ENCODE measurements at places on chromosomes 4 and X. TPM values are rescaled to one million over a fixed set of nuclear protein-coding genes. Genes with fewer than 3 reads are reported as not detected.

DNA sequence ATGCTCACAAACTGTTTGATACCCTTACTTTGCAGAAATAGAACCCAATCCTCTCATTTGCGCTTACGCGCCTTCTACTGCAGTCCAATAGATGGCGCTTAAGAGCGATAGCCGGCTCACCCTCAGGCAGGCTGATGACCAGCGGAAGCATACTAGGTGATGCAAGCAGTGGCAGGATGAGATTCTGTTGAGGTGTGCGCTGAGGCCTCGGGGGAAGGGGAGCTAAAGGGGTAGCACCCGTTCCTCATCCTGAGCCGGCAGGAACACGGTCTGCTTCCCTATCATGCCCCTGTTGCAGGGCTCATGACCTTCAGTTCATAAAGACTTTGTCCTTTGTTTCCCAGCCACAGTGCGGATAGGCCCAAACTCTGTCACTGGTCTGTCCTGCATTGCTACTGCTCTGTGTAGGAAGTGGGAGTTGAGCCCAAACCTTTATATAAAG lies 628.9 kb downstream of the TLL1 start:
- H3K4me1 ChIP-seq: no peaks in the 10 kb centered on the region
- H3K27me3 ChIP-seq: no peaks in the 10 kb centered on the region
- no peaks in the 10 kb centered on the region for H3K36me3 ChIP-seq
- DNase-seq: peak; percentile 29

DNA sequence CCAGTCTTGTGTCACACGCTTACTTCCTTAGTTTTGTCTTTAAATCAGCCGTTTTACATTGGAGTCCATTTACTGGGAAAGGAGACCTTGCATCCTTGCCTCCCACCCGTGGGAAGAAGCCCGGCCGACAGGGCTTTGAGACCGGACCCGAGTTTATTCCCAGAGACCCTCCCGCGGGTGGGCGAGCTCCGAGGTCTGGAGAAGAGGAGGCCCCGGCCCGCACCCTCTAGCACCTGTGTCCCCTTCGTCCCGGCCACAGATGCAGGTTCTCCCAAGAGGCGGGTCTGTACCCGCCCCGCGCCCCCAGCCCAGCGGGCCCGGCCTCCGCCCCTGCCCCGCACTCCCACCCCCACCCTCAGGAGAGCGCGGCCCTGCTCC lies 3.8 kb upstream of the SLC26A1 start:
- H3K36me3 ChIP-seq: no peaks in the 10 kb centered on the region
- no peak overlapping the region for H3K27ac ChIP-seq
- no peak for DNase-seq
- peaks cover 11% of the 10 kb centered on the region for H3K27me3 ChIP-seq
- H3K4me1 ChIP-seq: peaks cover 12% of the 10 kb centered on the region
- H3K4me3 ChIP-seq: no peak overlapping the region

Gene HPSE
- 6.6 TPM for total RNA-seq

DNA sequence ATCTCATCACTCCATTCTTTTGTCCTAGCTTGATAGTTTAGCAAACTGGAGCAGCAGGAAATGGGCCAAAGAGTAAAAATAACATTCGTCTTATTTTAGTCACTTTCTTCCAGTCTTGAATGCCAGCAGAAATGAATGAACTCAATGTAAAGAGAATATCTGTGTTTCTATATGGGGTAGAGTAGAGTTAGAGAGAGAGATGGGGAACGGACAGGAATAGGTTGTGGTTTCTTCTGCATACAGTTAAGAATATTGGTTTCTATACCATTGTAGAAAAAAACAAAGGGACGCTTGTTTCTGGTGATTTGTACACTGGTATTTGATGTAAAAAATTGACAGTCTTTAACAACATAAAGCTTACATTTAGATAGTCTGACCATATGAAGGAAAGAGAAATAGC lies 8.9 kb downstream of the GPR174 start:
- no peaks in the 10 kb centered on the region for H3K36me3 ChIP-seq
- no peak overlapping the region for H3K4me3 ChIP-seq
- no peak overlapping the region for H3K27ac ChIP-seq

DNA sequence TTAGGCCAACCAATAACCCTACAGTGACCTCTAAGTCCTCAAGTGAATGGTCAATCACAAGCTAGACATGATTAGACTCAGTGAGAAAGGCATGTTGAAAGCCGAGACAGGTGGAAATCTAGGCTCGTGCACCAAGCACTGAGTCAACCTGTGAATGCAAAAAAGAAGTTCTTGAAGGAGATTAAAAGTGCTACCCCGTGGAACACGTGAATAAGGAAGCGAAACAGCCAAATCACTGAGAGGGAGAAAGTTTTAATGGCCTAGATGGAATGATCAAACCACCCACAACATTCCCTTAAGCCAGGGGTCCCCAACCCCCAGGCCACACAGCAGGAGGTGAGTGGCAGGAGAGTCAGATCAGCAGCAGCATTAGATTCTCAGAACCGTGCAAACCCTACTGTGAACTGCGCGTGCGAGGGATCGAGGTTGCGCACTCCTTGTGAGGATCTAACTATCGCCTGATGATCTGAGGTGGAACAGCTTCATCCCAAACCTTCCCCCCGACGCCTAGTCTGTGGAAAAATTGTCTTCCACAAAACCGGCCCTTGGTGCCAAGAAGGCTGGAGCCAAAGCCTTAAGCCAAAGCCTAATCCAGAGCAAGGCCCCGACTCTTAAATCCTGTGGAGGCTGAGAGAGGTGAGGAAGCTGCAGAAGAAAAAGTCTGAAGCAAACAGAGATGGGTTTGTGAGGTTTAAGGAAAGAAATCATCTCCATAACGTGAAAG lies 19.5 kb upstream of the PDE6B start:
- H3K4me3 ChIP-seq: no peak overlapping the region
- no peak overlapping the region for H3K27ac ChIP-seq
- peaks cover 62% of the 10 kb centered on the region for H3K27me3 ChIP-seq
- no peaks in the 10 kb centered on the region for H3K36me3 ChIP-seq
- DNase-seq: no peak

GRCh38 chrX:131393426-131393825 lies 104.3 kb upstream of the IGSF1 start:
- H3K27me3 ChIP-seq: no peaks in the 10 kb centered on the region
- no peak overlapping the region for H3K4me3 ChIP-seq
- H3K4me1 ChIP-seq: no peaks in the 10 kb centered on the region
- no peak overlapping the region for H3K27ac ChIP-seq
- no peak for DNase-seq
- H3K36me3 ChIP-seq: no peaks in the 10 kb centered on the region

- H3K4me1 ChIP-seq: no peaks in the 10 kb centered on the region
- no peak for DNase-seq
- no peaks in the 10 kb centered on the region for H3K36me3 ChIP-seq
- H3K27me3 ChIP-seq: no peaks in the 10 kb centered on the region
Measured at GRCh38 chr4:67465032-67465762, 80.1 kb downstream of the CENPC start.

GRCh38 chrX:41541386-41541785 lies 94.2 kb downstream of the NYX start:
- no peaks in the 10 kb centered on the region for H3K27me3 ChIP-seq
- no peak overlapping the region for H3K27ac ChIP-seq
- no peaks in the 10 kb centered on the region for H3K4me1 ChIP-seq
- no peak for DNase-seq

GRCh38 chr4:153019906-153020305 lies 83.8 kb downstream of the FHDC1 start:
- H3K4me1 ChIP-seq: no peaks in the 10 kb centered on the region
- H3K27ac ChIP-seq: no peak overlapping the region
- no peak for DNase-seq
- no peaks in the 10 kb centered on the region for H3K27me3 ChIP-seq
- H3K4me3 ChIP-seq: no peak overlapping the region
- no peaks in the 10 kb centered on the region for H3K36me3 ChIP-seq

Gene ASMT
- not detected for total RNA-seq

Gene SCRG1
- total RNA-seq: not detected

Gene LRBA
- 77.4 TPM for total RNA-seq

GRCh38 chrX:11427453-11428071 lies 134.3 kb downstream of the AMELX start:
- H3K27me3 ChIP-seq: no peaks in the 10 kb centered on the region
- H3K36me3 ChIP-seq: no peaks in the 10 kb centered on the region
- no peak for DNase-seq
- H3K27ac ChIP-seq: no peak overlapping the region

Gene TMPRSS11D
- not detected for total RNA-seq

DNA sequence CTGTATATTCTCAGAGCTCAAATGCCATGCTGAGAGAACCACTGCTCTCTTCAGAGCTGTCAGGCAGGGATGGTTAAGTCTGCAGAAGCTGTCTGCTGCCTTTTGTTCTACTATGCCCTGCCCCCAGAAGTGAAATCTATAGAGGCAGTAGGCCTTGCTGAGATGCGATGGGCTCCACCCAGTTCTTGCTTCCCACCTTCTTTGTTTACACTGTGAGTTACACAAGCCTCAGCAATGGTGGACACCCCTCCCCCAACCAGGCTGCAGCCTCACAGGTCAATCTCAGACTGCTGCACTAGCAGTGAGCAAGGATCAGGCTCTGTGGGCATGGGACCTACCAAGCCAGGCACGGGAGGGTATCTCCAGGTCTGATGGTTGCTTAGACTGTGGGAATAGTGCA lies 271.6 kb downstream of the CENPC start:
- H3K4me3 ChIP-seq: no peak overlapping the region
- no peak for DNase-seq
- no peaks in the 10 kb centered on the region for H3K36me3 ChIP-seq
- no peaks in the 10 kb centered on the region for H3K27me3 ChIP-seq
- H3K4me1 ChIP-seq: no peaks in the 10 kb centered on the region
- no peak overlapping the region for H3K27ac ChIP-seq

DNA sequence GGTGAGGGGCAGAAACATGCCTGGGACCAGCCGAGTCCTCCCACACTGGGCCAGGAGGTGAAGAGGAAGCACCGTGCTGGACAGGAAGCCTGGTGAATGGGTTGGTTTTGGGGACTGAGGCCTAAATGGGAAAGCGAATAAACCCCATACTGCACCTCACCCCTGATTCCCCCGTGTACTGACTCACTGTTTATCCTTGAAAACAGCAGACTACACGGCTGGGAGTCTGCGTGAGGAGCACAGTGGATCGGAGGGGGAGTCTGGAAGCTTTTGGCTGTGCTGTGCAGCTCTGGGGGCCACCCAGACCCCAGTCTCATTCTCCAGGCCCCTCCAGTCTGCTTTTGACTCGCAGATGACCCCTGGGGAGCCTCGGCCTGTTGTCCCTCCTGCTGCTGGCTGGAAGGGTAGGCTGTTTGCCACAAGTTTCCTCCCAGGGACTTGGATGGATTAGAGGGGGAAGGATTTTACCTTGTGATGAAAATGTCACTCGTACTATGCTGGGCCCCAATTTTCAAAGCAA lies 90.0 kb downstream of the PSAPL1 start:
- H3K27ac ChIP-seq: no peak overlapping the region
- no peaks in the 10 kb centered on the region for H3K27me3 ChIP-seq
- DNase-seq: no peak
- no peaks in the 10 kb centered on the region for H3K36me3 ChIP-seq
- no peaks in the 10 kb centered on the region for H3K4me1 ChIP-seq

Gene SLC25A4
- 15.9 TPM for total RNA-seq

DNA sequence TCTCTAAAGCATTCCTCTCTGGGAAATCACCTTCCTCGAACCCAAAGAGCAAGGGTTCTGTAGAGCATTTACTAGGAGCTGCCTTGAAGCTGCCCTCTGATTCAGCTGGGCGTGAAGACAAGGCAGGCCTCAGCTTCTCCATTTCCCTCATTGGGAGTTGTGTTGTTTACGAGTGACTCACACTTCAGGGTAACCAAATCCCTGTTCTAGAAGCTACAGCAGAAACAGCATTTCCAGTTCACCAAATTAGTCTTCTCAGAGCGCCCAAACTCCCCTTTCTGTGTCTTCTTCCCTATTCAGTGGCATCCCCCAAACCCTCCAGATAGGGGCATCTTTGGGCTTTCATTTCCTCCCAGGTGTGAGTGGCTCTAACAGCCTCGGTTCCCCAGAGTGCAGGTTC lies 863 bp upstream of the XPNPEP2 start:
- H3K27ac ChIP-seq: no peak overlapping the region
- H3K36me3 ChIP-seq: no peaks in the 10 kb centered on the region
- H3K4me1 ChIP-seq: peaks cover 17% of the 10 kb centered on the region
- peaks cover 5% of the 10 kb centered on the region for H3K27me3 ChIP-seq
- no peak overlapping the region for H3K4me3 ChIP-seq

DNA sequence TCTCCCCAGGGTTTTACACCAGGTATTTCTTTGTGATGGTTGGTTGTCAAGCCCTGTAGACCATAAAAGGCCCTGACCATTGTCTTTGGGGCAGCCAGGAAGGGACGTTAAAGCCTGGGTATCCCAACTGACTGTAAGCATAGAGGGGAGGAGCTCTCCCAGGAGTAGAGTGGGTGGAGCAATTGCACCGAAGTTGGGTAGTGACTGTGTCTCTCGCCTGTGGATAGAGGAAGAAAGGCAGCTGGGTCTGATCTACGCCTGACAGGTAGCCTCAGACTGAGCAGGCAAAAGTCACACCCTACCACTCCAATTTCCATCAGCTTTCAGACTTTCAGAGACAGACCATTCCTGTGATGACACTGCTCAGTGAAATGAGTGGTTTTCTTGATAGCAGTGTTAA lies 123.3 kb downstream of the KLHL8 start:
- no peak for DNase-seq
- H3K4me3 ChIP-seq: no peak overlapping the region
- no peak overlapping the region for H3K27ac ChIP-seq
- peaks cover 15% of the 10 kb centered on the region for H3K4me1 ChIP-seq
- H3K36me3 ChIP-seq: no peaks in the 10 kb centered on the region

Gene MTCP1
- 30.8 TPM for total RNA-seq

Gene TCP11X2
- not detected for total RNA-seq

Gene TNIP3
- 0.63 TPM for total RNA-seq

- H3K27me3 ChIP-seq: no peaks in the 10 kb centered on the region
- H3K36me3 ChIP-seq: no peaks in the 10 kb centered on the region
- H3K27ac ChIP-seq: no peak overlapping the region
- no peak for DNase-seq
Measured at GRCh38 chr4:170420255-170420693, 330.5 kb upstream of the AADAT start.

GRCh38 chr4:1293991-1294390 lies 4.3 kb downstream of the MAEA start:
- no peak for DNase-seq
- H3K4me3 ChIP-seq: no peak overlapping the region
- peaks cover 19% of the 10 kb centered on the region for H3K4me1 ChIP-seq
- no peaks in the 10 kb centered on the region for H3K36me3 ChIP-seq

Gene ADH7
- total RNA-seq: not detected

Gene KLHL15
- total RNA-seq: 3.7 TPM

Gene KLHL2
- 27.2 TPM for total RNA-seq

Gene MGARP
- not detected for total RNA-seq

DNA sequence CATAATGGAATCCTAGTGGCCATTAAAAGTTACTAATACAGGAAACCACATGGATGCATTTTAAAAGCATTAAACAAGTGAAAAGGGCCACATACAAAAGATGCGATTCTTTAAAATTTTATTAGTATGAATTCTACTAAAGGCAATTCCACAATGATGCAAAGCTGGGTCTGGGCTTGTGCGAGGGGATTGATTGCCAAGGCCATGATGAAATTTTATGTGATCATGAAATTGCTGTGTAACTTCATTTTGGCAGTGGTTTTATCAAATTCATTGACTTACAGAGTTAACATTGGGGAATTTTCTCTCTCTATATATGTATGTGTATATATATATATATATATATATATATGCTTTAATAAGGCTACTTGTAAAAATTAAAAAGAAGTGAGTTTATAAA lies 1142.5 kb upstream of the IGFBP7 start:
- H3K4me1 ChIP-seq: no peaks in the 10 kb centered on the region
- H3K27ac ChIP-seq: no peak overlapping the region
- no peaks in the 10 kb centered on the region for H3K36me3 ChIP-seq
- H3K4me3 ChIP-seq: no peak overlapping the region
- DNase-seq: no peak
- no peaks in the 10 kb centered on the region for H3K27me3 ChIP-seq
